Karpas-422 (cell line): ENCODE measurements at places on chromosomes 1 and 21. TPM values are rescaled to one million over a fixed set of nuclear protein-coding genes. Genes with fewer than 3 reads are reported as not detected.

BRDT gene
- not detected in 2 replicates for total RNA-seq

RIPPLY3 gene
- total RNA-seq = not detected in 2 replicates

OR2M3 gene
- total RNA-seq = not detected in 2 replicates

DNA sequence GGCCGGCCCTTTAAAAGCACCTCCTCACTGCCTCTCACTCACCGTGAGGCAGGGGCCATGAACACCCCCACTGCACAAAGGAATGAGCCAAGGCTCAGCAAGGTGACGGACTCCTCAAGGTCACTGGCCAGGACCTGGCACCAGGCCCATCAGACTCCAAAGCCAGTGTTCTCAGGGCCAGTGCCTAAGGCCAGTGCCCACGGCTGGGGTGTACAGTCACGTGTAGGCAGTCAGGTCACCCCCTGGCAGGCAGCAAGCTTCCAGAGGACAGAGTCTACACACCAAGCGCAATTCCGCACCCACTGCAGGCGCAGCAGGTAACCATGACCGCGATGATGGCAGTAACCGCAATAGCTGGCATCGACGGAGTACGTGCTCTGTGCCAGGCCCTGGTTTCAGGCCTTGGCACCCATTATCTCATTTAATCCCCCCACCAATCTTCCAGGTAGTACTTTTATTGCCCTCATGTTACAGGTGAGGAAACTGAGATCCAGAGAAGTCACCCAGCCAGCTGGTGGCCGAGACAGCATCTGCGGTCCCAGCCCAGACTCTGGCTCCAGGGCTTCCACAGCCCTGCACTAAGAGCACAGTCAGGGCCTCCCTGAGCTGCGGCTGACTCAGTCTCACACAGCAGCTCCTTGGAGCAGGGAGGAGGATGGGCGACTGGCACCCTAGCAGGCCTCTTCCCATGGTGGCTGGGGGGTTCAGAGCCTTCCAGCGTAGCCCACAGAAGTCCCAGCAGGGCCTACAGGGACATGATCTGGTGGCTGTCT is 27.0 kb downstream of the RAP1GAP start:
- DNase-seq = no peak

- no peak for DNase-seq
Observed at GRCh38 chr21:33840771-33841170, 74.8 kb downstream of the ATP5PO start.

DNA sequence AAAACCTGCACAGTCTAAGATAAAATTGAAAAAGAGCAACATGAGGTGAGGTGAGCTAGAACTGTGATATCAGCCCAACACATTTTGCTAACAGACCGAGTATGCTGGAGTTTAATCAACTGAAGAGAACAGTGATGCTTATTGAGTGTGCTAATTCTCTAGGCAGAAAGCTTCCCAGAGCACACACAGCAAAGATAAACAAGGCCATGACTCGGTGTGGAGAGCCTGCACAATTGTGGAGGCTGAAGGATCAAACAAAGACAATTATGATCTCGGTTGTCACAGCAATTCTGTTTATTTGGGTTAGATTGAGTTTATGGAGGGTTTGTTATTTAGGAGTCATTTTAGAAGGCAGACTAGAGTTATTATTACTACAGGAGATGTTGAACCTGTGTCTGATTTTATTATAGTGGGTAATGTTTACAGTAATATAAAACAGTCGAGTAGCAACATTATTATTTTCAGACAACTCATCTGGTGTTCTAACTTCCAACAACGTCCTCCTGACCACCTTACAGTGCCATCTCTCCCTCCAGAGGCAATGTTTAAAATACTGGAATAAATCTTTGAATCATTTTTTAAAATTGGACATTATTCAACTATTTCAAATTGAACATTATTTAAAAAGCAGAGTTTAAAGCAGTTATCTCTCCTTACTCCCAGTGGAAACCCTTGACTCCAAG is 40.2 kb downstream of the DPT start:
- no peak for DNase-seq

GRCh38 chr1:172662464-172663109 is 3.7 kb downstream of the FASLG start:
- no peak for DNase-seq
